ENCODE measurements at places on chromosomes 7 and 10.

- no peak for DNase-seq
Measured at GRCh38 chr7:14400271-14400670, 410.8 kb upstream of the ETV1 start.

DNA sequence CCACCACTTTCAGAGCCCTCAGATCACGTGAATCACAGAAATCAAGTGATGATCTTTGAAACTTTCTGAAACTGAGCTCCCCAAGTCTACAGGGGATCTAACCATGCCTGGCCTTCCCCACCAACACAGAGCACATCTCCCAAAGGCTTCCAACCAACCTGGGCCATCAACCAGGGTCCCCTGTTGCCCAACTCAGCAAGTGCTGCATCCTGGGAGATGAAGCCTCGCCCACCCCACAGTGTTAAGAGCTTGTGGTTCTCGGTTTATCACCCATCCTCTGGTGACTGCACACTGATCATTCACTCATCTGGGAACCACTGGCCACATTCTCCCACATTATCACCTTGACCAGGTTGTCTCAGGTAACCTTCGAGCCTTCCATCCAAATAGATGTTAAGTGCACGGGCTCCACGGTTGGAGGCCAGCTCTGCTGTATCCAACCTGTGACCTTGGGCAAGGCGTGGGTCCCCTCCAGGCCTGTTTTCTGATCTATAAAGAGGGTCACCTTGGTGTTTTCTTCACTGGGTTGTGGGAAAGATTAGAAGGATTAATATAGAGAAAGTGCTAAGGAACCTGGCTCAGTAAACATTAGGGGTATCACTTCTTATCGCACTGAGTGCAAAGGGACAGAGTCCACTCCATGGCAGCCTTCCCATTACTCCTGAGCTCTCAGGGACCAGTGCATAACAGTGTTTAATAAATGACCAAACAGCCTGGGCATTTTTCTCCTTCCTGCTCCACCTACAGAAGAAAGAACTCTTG, 3.6 kb downstream of the ZNF488 start:
- DNase-seq, result no peak

- no peak for DNase-seq
Measured at GRCh38 chr7:47556511-47557180, 25.3 kb downstream of the TNS3 start.

DNA sequence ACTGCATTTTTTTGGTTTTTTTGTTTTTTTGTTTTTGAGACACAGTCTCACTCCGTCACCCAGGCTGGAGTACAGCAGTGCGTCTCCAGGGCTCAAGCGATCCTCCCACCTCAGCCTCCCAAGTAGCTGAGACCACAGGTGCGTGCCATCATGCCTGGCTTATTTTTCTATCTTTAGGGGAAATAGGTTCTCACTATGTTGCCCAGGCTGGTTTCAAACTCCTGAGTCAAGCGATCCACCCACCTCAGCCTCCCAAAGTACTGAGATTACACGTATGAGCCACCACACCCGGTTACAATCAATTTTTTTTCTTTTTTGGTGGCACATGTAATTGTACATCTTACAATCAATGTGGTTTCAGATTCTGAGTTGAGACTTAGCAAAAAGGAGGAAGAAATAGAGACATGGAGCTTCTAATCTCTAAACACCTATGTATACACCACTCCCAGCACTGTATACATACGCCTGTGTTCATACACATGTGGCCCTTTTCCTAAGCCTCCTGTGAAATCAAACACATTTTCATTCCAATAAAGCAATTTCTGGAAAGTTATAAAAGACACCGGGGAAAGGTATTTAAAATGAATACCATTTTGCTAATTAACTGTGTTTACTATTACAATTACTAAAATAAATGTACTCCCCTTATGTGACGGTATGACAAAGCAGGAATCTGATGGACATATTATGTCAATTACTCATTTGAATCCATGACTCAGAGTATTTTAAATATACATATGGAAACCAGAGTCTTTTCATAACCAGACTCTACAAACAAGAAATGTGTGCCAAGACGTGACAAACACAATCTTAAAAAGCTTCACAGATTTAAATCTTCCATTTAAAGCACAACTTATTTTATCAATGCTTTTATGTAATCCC, 40.9 kb downstream of the SMURF1 start:
- no peak for DNase-seq
